ENCODE measurements at places on chromosomes 11 and 22.

DNA sequence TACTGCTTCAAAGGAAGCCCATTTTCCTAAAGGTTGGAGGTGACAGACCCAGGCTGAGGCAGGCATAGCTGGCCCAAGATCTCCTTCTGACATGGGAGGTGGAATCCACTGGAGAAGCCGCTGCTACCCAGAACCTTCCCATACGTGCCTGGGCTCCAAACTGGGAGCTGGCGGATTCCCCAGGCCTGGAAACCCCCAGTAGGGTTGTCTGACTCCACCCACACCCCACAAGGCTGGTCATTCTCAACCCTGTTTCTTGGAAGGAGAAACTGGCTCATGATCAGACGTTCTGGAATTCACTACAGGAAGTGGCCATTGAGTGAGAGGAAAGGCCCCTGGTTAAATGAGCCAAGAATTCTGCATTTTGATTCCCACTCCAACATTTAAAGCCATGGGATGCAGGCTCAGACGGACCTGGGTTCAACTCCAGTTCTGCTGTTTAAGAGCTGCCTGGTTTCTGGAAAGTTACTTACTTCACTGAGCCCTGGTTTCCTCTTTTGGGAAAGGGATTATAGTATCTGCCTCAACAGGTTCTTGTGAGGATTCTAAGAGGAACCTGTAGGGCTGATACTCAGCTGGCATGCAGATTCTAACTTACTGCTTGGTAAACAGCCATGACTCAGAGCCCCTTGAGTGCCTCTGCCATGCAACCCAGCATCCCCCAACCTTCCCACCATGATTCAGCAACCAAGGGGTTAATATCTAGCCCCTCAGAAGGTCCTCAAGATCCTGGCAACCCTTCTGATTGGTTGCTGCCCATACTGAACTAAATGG lies 19.4 kb upstream of the TSKU start:
- DNase-seq: no peak

- no peak for DNase-seq
Observed at GRCh38 chr11:60973699-60974098, 2.2 kb downstream of the CD6 start.

DNA sequence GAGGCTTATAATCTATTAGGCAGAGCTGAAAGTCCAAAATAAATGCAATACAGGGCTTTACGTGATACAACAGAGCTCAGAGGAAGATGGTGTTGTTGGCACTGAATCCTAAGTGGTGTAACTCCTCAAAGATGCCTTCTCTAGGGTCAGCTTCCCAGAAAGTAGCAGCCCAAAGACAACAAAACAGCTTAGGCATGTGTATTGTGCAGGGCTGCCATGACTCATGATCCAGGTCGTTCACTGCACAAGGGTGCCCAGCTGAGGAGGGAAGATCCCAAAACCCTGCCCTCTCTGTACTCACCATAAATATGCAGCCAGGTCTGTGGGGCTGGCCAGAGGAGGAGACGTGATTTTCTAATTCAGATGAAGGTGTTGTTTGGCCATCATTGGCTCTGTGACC lies 59.4 kb upstream of the NNMT start:
- no peak for DNase-seq

- DNase-seq: no peak
Observed at GRCh38 chr11:88590361-88590760, 252.8 kb upstream of the CTSC start.

GRCh38 chr11:92917927-92918326 lies 51.5 kb upstream of the MTNR1B start:
- DNase-seq: no peak

DNA sequence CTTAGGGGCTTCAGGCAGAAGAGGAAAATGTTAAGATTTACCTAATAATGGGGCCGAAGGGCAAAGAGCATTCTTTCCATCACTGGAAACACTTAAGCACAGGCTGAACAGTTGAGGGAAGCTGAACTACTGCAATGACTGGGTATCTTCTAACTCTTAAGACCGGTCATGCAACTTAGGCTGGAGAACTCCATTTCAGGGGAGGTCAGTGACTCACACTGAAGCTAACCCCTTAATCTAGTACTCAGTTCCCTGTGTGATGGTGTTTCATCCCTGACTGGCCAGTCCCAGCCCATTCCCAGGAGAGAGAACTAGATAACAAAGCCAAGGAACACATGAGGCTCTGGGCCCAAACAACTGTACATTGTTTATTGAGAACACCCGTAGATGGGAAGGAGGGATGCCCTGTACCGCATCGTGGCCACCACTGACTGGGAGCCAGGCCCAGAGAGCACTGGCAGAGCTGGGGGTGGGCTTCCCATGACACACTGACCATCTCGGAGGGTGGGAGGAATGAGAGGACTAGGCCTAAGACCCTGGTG lies 10.5 kb downstream of the RPL27A start:
- DNase-seq: no peak

DNA sequence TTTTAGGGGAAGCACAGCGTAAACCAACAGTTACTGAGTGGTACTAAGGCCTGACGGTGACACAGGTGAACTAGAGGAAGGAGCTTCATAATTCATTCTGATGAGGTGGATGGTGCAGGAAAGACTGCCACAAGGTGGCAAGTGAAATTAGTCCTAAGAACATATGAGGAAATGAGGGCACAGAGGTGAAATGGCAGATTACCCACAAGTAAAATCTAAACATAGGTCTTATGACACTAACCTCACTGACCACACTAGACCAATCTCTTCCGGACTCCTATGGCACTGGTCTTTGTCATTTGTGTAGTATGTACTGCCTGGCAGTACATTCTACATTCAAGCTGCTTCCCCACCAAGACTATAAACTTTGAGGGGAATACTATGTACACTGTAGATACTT lies 20.2 kb downstream of the GAB2 start:
- no peak for DNase-seq

- no peak for DNase-seq
Observed at GRCh38 chr22:45980761-45981160, 3.8 kb upstream of the WNT7B start.

GRCh38 chr11:16402654-16403447 lies 46.5 kb upstream of the SOX6 start:
- no peak for DNase-seq

DNA sequence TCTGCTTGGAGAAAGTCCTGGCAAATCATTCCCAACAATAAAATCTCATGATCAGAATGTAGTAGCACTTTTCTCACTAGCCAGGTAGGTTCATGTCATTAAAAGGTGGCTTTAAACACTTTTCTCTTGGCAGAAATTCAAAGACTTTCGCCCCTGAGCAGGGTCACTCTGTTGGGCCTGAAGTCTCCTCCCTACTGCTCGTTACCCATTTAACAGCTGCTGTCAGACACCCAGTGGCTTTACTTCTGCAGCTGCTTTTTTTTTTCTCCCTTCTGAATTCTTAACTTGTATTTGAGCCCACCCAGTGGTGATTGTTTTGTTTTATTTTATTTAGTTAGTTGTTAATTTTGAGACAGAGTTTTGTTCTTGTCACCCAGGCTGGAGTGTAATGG lies 25.0 kb downstream of the ARHGAP8 start:
- DNase-seq: no peak

DNA sequence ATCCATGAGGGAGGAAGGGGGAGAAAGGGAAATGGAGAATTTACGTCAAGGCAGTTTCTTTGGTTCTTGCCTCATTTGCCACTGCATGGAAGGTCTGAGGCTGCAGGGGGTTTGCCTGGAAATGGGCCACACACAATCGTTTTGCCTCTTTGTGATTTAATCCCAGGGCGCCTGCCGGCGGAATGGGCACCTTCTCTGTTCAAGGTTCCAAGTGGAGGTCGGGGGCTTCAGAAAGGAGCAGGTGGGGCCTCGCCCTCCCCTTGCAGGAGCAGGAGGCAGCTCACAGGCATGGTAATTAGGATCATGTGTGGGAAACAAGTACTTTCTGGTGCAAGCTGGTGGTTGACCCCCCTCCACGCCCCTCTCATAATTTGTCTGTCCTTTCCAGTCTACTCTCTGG lies 29.9 kb downstream of the MPPED1 start:
- no peak for DNase-seq

DNA sequence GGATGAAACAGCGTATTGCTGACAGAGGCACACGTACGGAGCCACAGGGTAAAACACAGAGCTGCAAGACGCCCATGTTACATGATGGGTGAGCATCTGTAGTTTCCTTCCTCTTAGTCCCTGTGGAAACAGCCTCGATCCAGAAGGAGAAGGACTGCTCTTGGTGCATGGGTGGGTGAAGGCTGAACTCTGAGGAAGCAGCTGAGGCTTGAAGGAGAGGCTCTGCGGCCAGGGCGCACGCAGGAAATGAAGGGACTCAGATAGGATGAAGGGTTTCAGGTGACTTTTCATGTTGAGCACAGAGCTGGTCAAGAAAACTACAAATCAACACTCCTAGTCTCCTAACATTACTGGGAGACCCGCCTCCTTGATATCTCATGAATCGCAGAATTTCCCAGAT lies 65.7 kb upstream of the ADA2 start:
- DNase-seq: no peak

GRCh38 chr11:69817265-69818230 lies 1.7 kb downstream of the FGF3 start:
- no peak for DNase-seq

DNA sequence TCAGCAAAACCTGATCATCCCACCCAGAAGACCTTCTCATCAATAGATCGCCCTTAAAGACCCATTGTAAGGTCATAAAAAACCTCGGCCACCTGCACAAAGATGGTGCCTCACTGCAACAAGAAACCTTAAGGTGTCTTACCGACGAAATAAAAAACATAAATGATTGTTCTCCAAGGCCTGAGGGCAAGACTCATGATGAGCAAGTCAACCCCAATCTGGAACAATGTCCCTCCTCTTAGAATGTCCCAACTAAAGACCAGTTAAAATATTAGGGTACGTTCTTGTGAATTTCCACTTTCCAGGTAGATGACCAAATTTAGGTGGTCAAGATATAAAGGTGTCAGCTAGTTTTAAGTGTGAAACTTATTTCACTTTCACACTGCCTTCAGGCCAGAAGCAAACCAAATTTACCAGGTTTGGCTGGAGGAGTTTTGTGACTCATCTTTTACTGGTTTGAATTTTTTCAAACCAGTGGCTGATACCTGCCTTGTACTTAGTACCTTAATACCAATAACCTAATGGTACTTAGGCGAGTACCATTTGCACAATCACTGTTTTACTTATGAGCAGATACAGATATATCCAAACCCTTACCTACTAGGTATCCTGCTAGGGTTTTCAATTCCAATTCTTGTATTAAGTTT lies 14.9 kb downstream of the KDELR3 start:
- no peak for DNase-seq

GRCh38 chr11:112555491-112556364 lies 295.1 kb upstream of the PLET1 start:
- DNase-seq: peak; percentile 60

DNA sequence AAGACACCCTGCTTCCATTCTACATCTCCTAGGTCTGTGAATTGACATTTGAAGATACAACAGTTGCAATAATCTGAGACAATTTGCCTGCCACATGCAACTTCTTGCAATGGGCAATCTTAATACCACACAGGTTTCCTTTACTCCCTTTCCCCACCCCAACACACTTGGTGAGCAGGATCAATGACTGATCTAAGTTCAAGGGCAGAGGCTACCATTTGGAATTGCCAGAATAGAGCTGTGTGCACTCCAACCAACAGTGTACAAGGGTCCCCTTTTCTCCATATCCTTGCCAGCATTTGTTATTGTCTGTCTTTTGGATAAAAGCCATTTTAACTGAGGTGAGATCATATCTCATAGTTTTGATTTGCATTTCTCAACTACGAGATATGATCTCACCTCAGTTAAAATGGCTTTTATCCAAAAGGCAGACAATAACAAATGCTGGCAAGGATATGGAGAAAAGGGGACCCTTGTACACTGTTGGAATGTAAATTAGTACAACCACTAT lies 2.9 kb upstream of the NNMT start:
- no peak for DNase-seq

DNA sequence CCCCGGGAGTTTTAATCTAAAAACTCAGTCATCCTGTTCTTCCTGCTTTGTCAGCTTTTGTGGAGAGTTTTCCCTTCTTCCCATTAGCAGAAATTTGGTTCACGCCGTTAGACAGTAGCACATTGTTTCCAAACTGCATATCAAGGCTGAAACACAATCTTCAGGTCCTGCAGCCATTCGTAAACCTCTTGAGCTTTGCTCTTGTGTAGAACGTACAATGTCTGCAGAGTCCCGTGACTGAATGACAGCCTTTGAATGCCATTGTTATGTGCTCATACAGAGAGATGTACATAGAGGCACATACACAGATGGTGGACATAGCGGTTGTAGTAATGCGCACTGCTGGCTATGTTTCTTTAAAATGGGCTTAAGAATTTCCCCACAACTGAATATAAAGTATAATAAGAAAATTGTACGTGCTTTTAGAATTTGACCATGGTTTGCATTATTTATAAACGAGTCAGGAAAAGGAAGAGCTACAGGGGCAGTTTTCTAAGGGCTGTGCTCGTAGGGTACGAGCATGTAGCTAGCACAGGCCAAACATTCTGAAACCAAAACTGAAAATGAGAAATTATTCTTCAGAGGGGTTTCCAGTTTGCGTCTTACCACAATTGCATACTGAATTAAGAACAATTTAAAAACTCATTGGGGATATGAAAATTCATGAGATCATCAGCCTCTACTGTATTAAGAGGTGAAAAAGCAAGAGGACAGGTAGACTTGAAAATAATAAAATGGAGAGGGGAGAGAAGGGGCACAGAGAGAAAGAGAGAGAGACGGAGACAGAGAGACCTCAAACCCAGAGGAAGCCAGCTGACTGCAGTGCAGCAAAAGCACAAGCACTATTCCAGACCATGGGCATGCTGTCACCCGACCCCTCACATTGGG lies 310.1 kb downstream of the CADM1 start:
- no peak for DNase-seq

DNA sequence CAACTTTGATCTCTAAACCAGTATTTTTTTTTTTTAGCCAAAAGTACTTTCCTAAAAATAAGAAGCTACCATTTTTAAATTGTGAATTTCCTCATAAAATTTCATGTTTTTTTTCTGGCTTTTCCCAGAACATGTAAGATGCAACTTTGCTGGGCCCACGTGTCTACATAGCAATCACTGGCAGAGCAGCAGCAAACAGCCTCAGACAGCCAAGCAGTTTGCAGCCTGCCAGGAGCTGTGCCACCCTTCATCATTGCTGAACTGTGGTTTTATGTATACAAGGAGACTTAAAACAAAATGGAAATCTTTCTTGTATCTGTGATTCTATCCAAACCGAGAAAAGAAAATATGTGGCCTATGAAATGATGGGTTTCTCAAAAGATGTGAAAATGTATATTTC lies 110.2 kb downstream of the GRIA4 start:
- DNase-seq: no peak

DNA sequence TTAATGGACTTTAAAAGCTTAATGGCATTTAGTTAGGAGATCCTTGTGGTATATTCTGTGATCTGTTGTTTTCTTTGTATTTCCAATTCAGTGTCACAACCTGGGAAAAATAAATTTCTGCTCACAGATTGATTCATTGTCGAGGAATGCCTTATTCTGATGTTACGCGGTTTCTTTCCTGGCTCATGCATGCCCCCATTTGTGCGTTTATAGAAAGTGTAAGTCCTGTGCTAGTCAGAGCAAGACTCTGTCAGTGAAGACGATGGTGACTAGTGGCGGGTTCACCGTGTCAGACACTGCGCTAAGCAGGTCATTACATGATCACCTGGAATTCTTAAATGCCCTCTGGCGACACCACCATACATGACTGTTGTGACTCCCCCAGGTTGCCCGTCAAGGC lies 169.4 kb downstream of the TBC1D22A start:
- no peak for DNase-seq

Data from NCI-H1436 (cell line).